Stromal cell of bone marrow (primary cell): ENCODE measurements at places on chromosomes 5 and 9.

GRCh38 chr5:40442346-40442745 is 237.4 kb upstream of the PTGER4 start:
- DNase-seq: no peak

DNA sequence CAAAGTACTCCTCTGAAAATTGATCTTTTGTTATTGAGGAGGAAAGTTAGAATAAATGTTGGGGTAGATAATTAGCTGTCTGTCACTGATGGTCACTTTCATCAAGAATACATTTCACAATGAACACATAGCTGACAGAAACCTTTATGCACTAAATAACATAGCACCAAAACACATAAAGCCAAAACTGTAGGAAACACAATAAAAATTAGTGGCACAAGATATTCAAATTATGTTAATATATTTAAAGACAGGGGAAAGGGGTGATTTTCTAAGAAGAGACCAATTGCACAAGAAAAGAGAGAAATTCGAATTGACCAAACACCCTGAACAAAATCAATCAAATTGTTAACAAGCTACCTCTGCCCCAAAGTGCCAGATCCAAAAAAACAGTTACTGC is 89.7 kb downstream of the AK8 start:
- DNase-seq: no peak

- no peak for DNase-seq
These were observed 16.5 kb downstream of the GAPT start for GRCh38 chr5:58507715-58508114.

- DNase-seq: no peak
These were observed 53.7 kb downstream of the TLE1 start for GRCh38 chr9:81635521-81636254.

GRCh38 chr5:50922942-50923767 is 256.7 kb downstream of the PARP8 start:
- no peak for DNase-seq

- no peak for DNase-seq
These were observed 372 bp downstream of the EDF1 start for GRCh38 chr9:136865768-136866103.
